T-helper 22 cell (primary cell): ENCODE measurements at places on chromosomes 4 and X.

- no peak for DNase-seq
Observed at GRCh38 chr4:121253961-121254360, 89.8 kb upstream of the TNIP3 start.

DNA sequence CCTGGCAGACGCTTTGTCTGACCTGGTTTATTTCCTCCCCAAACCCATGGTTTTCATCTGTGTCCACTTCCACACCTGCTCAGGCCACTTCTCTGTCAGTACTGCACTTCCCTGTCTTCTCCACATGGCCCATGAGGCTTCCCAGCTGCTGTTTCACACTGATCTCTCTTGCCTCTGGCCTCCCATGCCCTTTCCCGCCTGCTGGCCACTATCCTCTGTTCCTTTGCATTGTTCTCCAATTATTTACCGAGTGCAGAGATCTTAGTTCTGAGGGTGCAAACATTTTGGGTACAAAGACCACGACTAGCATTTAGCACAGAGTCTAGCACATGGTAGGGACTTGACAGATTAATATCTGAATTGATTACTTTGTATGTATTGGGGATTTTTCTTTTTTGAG, 174.8 kb upstream of the NPY2R start:
- DNase-seq = no peak

GRCh38 chr4:47213971-47214370, 182.6 kb downstream of the GABRB1 start:
- no peak for DNase-seq

DNA sequence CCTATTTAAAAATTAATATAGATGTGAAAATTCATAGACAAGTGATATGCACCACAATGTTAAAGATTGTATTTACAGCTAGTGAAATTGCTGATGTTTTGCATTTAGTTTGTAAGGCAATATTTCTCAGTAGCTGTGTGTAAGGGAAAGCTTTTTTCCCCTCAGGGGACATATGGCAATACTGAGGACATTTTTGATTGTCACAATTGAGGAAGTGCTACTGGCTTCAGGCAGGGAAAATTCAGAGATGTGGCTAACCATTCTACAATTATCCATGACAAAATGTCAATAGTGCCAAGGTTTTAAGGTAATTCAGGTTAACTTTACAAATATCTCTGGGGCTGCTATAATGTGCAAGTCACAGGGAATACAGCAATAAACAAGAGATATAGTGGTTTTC, 66.1 kb upstream of the IL15 start:
- DNase-seq = no peak

DNA sequence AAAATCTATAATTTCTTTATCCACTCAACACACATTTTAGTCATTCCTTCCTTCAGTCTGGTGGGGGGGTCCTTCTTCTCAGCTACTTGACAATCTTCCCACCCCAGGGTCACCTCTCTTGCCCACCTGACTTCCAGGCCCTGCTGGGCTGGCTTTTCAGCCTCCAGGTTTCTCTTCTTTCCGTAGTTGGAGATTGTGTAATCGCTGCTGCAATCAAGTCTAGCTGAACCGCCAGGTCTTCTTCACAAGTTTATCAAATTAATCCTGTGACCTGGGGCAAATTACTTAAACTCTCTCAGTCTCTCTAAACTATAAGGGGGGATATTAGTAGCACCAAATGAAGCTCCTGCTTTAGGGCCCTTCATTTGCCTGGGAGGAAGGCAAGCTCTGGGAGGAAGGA, 102.9 kb upstream of the TNIP3 start:
- no peak for DNase-seq

GRCh38 chrX:5586726-5587125, 641.9 kb downstream of the NLGN4X start:
- no peak for DNase-seq

GRCh38 chrX:149715468-149715867, 3.6 kb downstream of the MAGEA11 start:
- DNase-seq = no peak
